ENCODE measurements at places on chromosomes 5 and 9.

DNA sequence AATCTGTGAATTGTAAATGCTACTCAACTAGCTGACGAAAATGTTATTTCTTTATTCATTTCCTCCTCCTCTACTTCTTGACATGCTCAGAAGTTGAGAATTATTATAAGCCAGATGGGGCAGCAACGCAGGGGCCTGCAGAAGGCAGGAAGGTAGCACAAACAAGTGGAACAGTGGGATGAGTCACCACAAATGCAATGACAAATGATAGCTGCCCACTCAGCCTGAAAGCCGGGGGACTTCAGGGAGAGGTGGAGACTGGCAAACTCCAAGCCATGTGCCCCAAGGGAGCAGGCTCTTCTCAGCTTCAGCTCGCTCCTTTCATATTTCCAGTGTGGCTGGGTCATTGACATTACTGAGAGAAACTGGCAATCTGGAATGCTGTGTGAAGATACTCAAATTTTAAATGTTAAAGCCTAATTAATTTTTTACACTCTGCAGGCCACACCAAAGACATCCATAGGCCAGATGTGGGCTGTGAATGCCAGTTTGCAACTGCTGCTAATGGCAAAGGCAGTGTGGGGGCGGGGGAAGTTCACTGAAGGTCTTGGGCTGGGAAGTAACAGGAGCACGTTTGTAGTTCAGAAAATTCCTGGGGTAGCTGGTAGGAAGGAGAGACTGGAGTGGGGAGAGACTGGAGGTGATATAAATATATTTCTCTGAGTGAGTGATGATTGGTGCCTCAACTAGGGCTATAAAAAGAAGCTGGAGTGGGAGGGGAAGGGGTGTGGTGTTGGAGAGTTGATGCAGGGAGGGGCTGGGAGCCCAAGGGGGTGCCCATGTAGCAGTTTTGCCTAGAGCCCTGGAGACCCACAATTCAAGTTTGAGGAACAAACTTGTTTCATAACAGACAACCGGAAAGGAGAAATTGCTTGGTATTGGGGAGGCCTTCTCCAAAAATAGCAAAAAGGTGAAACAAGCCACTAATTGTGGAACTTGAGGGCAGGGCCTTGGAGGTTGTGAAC is 20.8 kb upstream of the ADRB2 start:
- DNase-seq: no peak

DNA sequence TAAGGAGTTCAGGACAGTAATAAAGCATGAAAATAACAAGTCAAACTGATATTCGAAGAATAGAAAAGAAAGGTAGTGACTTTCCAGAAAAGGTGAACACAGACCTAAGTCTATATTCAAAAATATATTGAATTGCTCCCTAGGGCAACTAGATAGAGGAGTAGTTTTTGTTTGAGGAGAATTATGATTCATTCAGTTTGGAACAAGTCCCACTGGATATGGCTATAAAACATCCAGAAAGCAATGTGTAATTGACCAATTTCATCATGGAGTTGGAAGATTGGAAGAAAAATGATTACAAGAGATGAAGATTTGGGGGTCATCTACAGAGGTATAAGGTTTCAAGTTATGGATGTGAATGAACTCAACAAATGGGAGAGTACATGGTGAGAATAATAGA is 117.5 kb upstream of the ZNF462 start:
- DNase-seq: no peak

GRCh38 chr5:122264610-122265009 is 47.4 kb upstream of the SNCAIP start:
- no peak for DNase-seq

DNA sequence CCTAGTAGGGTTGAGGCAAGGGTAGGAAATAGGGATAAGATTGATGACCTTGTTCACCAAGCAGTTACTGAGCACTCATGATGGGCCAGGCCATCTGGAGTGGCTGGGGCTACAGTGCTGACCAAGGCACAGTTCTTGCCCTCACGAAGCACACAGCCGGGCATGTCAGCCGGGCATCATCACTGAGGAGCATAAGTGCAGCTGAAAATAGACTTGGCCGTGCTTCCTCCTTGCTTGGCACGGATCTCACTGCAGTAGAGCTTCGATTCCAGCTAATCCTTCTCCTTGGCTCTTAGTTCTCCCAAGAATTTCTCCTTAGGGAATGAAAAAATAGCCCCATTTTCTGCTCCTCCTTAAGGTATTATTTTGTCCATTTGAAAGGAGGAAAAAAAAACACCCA is 116.6 kb downstream of the NMUR2 start:
- DNase-seq: no peak

DNA sequence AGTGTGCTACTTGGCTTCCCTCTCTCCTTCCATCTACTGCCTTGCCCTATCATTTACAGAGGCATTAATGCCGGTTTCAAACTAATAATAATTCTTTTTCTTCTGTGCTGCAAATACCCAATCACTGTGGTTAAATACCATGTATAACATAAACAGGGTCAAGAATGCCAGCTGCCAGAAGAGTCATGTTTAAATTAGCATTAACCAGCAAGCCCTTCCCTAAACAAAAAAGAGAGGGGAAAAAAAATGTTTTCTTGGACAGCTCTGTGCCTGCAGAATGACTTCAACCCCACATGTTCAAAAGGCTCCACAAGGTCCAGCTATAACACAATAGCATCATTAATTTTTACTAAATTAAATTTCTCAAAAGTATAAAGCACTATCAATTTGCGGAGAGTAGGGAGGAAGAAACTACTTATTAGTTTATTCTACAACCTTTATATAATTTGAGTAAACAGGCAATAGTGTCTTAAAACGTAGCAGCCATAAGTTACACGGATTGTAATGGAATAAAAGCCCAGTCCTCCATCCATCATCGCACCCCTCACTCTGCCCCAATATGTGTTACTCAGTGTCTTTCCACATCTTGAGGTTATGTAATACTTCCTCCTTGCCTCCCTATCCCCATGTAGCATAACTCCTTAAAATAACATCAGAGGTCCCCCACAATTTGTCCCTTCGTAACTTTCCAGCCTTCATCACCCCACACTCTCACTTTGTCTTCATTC is 3.9 kb downstream of the LPAR1 start:
- DNase-seq: no peak

DNA sequence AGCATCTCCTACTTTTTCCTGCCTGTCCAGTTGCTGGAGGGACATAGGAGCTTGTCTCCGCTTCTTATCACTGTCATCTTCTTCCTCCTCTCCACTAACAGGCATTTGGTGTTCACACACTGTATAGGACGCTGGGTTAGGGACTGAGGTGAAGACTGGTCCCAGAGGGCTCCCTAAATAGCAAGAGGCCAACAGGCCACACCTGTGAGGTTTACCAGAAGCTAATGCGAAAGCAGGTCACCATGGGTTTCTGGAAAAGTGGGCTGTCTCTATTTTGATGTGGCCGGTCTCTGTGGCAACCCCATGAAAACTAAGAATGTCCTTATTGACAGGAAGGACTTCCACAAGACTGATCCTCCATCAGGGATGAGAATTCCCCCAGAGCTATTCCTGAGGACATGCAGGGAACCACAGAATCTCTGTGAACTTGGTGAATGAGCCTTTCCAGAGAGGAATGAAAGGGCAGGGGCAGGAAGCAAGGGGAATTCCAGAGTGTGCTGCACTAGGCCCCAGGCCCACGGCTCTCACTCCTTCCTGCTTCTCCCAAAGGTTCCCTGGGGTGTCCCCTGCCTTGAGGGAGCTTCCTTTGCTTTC is 61.7 kb downstream of the DAP start:
- no peak for DNase-seq

- no peak for DNase-seq
Measured at GRCh38 chr9:98018347-98018746, 35.2 kb downstream of the ANP32B start.

GRCh38 chr5:54902791-54903473 is 82.5 kb downstream of the ESM1 start:
- DNase-seq: peak; percentile 8

DNA sequence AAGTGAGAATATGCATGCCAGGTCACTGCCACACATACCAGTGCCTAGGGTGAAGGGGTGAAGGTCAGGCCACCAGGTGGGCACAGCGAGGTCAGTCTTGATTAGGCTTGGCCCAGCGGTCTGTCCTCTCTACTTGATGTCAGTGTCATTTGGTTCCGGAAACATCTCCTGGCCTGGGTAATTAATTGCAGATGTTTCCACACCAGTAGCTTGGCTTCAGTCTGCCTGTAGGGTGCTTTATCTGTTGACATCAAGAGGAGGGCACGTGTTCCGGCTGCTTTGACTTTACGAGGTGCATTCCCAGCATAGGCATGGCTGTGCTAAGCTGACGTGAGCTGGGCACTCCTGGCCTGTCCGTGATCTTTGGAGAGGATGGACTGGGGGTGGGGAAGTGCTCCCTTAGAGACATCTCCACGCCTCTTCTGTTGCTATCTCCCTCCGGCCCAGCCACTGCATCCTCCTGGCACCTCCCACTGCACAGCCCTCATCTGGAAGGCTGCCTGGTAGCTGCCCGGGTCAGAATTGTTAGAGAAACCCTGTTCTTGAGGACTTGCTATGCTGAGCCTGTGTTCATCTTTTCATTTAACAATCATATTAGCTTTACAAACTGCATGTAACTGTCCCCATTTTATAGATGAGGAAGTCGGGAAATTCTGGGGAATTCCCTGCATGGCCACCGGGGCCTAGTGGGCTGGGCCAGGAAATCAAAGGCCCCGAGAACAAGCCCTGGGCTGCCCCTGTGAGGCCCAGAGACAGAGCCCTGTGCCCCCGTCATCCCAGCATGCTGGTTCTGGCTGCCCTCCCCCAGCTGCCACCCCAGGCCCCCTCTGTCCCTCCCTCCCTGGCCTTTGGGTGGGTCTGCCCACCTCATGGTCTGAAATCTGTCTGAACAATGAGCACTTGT is 29.1 kb downstream of the JADE2 start:
- DNase-seq: no peak

DNA sequence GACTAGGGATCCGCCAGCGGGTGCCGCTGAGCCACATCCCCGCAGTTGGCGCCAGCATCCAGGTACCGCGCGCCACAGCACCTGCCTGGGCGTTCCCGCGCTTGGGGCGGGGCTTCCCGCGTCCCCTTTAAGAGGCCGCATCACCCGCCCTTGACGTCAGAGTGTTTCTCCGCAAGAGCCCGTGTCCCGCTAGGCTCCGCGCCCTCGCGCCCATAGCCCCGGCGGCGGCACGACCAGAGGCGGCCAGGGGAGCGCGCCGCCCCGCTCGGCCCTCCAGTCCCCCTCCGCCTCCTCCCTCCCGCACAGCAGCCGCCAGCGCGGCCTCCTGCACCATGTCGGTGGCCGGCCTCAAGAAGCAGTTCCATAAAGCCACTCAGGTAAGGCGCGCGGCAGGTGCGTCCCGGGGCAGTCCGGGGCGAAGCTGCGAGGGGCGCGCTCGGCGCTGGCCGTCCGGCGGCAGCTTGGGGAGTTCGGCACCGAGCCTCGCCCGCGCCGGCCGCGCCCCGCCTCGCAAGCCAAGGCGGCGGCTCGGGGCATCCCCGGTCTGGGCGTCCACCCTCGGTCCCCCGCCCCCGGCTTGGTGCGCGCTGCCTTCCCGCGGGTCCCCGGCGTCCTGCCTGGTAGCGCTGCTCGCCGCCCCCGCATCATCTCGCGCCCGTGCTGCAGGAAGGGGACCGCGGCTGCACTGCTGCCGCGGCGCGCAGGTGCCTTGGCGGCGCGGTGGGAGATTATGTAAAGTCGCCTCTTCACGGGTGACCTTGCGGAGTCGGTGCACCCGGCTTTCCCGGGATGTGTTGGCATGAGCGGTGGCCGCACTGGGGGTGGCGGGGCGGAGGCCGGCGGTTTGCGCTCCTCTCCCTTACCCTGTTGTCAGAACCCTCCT is at the start of gene SH3GL2:
Gene SH3GL2 (plus strand): TSS at position 156 of the 883 bp plus-strand sequence.
- no peak for DNase-seq

DNA sequence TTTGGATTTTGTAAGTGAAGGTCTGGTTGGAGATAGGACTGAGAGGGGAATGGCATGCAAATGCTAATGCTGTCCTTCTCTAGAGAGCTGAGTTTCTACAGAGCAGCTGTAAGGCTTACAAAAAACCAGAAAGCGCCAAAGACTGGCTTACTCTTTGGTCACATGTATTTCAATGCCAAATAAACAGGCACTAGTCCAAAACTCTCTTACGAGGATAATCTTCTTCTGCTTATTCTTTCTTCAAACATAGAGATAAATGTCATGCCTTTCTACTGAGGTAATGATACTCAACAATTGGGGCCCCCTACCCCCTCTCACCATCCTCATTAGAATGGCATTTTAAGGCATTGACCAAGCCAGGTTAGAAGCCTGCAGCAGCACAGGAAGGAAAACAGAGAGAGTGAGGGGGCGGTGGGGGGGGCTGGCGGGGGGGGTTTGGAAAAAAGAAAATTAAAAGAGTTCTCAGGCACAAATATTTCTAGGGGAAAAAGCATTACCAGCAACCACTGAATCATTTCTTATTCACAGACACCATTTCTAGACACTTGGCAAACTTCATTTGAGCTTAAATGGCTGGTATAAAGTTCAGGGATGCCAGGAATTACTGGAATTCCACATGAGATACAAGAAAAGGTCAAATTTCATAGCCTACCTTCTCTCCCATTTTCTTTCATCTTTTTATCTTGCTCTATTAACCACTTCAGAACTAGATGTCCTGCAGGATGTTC is 34.0 kb downstream of the PUM3 start:
- no peak for DNase-seq

DNA sequence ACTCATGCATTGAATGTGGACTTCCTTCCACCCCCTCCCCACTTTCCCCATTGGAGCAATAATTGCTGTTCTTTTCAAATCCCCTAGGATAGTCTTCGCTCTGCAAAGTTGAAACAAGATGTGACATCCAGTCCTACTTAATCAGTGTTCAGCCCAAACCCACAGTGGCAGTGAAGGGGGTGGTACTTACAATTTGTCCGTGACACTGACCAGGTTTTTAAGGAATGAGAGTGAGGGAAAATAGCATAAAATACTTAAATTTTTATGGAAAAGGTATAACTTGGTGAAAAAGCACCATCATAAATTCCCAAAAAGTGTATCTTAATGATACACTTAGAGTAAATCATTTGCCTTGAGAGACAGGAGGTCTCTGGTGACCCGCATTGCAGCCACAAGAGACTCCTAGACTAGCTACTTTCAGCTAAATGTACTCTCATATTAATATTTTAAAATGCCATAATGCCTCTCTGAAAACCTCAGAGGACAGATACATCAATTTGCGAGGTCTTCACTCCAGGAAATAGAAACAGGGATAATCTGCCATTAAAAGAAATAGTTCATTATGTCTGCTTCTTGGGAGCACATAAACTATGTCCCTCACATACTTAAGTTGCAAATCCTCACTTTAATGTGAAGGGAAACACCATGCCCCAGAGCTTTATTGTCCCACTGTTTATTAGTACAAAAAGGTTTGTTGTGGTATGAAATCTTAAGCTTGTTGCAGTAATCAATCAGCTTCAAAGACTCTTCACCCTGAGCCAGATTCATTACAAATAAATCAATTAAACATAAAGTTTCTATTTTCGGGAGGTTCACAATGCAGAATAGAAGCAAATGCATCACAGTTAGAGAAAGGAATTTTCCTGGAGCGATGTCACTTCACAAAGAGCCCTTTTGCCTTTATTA is 343.6 kb upstream of the ISL1 start:
- no peak for DNase-seq

- no peak for DNase-seq
Measured at GRCh38 chr9:79731171-79731890, 159.6 kb downstream of the TLE4 start.

GRCh38 chr9:86721226-86721781 is 226.0 kb downstream of the GAS1 start:
- DNase-seq: no peak
